Stimulated activated CD8-positive, alpha-beta memory T cell treated with anti-CD3 and anti-CD28 coated beads, Interleukin-12 subunit alpha, Interleukin-12 subunit beta, amount 100 ng/mL, for 4 hours (primary cell): ENCODE measurements at places on chromosomes 6 and 20.

DNA sequence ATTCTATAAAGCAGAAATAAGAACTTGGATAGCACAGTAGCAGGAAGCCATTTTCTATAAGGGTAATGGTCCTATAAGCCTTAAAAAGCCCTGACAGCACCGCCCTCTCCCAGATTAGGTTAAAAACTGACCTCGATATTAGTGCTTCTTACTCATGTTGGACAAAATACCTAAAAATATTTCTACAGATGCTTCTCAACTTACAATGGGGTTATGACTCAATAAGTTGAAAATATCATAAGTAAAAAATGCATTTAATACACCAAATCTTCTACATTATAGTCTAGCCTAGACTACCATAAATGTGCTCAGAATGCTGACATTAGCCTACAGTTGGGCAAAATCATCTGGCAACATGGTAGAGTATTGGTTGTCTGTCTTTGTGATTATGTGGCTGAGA is 70.3 kb downstream of the SESN1 start:
- DNase-seq = no peak

- DNase-seq = no peak
Observed at GRCh38 chr6:115610696-115611095, 450.0 kb downstream of the FRK start.

DNA sequence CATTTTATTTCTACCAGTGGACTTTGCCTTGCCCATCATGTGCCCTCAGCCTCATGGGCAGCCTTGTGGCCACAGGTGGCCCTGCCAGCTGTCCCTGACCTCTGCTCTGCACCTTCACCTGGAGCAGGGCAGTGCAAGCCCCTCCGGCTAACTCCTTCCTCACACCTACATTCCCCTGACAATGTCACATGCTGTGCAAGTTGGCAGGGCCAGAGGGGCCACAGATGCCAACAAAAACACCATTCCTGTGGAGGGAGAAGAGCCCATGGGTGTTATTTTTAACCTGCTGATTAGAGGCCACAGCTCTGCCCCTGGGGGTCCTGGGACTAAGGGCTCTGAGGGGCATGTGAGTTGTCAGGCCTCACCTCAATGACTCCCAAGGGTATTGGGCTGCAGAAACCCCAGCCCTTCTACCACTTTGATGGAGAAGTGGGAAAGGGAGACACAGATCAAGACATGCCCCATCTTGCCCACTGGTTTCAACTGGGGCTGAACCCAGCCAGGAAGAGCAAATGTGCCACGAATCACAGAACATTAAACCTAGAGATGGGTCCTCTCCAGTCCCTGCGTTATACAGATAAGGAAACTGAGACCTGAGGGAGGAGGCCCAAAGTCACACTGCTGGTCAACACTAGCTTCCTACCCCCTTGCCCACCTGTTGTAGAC is 65.0 kb downstream of the MRPL14 start:
- no peak for DNase-seq

GRCh38 chr6:116866281-116866871 is 10.7 kb upstream of the RFX6 start:
- no peak for DNase-seq

DNA sequence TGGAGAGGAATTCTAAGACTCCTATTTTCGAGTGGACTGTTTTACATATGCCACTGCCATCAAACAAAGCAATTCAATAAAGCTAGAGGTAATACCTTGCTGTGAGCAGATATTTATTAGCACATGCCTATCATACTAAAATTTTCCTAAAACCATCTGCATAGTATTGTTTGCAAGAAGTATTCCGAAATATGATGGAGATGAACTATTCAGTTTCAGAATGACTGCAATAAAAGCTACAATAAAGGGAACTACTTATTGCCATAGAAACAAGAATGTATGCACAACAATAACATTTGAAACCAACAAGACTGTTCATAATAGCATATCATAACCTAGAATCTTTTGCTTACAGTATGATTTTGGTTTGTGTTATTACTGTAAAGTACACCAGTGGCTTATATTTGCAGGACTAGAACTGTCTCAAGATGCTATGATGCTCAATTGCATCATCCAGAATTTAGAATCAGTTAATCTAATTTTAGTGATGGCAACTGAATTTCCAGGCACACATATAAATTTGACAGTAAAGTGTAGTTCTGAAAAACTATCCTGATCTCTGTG is 144.3 kb downstream of the GRIK2 start:
- no peak for DNase-seq

- no peak for DNase-seq
Observed at GRCh38 chr6:33483678-33484077, 29.3 kb downstream of the ZBTB9 start.

DNA sequence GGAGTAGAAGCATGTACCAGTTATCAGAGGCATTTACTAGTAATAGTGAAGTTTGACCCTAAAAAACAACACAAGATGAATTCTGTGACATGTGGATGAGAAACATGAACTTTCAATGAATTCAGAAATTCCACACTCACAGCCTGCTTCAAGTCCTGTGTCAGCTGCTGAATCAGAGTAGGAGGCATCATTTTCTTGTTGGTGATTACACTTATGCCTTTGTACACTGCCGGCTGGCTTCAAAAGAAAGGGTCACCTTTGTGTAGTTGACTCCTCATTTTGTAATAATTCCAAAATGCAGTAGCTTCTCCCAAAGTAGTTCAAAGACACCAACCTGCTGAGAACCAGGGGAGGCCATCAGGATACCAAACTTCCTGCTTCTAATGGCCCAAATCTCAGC is 165.5 kb downstream of the BACH2 start:
- DNase-seq = no peak
